ENCODE measurements at places on chromosomes 16 and 17.
A peak's percentile ranks its signal among the peaks of the same experiment; 100 is the strongest.

DNA sequence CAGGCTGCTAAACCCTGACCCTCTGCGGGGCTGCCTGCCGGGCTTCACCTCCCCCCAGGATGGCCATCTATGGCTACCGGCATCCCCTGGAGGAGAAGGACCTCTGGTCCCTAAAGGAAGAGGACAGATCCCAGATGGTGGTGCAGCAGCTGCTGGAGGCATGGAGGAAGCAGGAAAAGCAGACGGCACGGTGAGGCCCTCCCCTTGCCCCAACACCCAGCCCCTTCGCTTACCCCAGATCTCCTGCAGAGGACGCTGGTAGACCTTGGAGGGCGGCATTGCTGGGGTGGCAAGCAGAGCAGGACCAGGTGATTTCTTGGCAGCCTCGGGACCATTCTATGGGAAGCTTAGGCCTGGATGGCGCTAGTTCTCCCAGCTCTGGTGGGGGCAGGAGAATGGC lies 24.5 kb downstream of the ABCC3 start:
- DNase-seq = no peak

DNA sequence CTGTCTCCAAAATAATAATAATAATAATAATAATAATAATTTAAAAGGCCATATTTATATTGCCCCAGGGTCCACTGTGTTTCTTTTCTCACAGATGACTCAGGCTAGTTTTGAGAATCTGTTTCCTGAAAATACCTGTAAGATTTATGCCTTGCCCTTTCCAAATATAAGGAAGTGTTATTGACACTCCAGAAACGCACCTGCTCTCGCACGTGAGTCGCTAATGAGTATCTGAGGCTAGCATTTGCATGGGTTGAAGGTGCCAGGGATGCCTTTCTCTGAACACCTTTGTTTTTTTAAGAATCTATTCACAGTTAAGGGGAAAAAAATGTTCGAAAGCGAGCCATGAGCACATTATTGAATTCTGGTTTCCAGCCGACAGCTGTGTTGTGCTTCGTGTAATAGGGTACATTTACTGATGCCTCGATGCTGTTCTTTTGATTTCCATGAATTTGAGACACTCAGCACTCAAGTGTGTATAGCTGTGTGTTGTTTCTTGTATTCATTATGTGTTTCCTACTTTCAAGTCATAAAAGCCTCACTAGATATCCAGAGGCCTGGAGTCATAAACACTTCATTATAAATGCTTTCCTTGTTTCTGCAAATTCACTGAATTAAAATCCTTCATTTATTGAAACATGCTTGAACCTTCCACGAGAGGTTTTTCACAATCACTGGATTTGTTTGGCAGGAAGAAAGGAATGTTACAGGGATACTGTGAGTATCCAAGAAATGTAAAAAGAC lies 45.0 kb upstream of the NOL11 start:
- no peak for DNase-seq

DNA sequence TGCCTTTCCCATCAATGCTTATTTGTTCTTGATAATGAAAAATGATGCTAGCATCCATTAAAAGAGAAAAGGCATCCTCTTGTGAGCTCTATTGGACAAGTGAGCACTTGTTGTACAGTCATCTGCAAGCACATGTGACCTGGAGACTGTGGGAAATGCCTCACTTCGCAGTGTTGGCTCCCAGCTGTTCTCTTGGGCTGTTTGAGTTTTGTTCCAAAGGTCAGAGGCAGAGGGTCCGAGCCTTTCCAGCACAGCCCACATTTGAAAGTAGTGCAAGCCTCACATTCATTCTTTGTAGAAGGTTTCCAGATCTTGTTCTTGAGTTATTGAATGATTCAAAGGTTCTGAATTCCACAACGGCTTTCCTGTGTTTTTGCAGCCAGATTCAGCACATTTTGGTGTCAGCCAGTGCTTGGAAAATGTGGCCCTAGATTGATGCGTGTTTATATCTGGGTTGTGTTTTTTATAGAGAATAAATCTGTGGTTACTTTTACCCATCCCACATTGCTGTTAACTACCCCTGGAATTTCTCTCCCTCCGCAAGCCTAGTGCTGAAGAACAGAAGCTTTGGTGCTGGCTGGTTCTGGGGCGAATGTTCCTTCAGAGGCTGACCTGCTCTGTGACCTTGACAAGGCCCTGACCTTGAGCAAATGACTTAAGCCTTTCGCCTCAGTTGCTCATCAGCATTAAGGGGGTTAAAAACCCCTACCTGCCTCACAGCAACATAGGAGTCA lies 49.8 kb downstream of the CDH1 start:
- no peak for DNase-seq

DNA sequence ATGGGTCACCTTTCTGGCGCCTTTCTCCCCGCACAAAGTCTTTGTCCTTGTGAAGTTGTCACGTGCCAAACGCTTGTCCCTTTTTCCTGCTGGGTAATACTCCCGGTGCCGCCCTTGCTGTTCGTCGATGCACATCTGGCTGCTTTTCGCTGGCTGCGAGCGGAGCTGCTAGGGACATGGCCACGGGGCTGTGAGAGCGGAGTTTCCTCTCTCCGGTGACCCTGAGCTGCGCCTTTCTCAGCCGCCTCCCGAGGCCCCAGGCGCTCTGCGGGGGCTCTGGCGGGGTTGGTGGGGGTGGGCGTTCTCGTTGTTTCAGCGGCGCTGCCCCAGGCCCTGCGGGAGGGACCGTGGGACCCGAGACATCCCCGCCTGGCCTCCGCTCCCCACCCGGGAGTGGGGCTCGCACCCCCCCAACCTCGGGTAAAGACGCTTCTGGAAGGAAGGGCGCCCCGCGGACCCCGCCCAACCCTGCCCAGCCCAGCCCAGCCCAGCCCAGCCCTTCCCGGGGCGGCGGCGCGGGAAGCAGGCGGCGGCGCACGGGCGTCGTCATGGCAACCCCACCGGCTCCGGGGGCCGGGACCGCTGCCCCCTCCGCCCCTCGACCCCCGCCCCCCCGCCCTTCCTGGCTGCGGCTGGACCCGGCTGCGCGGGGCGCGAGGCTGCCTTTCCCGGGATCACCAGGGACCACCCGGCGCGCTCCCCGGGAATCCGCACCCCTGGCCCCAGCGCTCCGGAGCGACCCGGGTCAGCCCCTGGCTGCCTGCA lies 12.3 kb downstream of the CHMP6 start:
- no peak for DNase-seq

DNA sequence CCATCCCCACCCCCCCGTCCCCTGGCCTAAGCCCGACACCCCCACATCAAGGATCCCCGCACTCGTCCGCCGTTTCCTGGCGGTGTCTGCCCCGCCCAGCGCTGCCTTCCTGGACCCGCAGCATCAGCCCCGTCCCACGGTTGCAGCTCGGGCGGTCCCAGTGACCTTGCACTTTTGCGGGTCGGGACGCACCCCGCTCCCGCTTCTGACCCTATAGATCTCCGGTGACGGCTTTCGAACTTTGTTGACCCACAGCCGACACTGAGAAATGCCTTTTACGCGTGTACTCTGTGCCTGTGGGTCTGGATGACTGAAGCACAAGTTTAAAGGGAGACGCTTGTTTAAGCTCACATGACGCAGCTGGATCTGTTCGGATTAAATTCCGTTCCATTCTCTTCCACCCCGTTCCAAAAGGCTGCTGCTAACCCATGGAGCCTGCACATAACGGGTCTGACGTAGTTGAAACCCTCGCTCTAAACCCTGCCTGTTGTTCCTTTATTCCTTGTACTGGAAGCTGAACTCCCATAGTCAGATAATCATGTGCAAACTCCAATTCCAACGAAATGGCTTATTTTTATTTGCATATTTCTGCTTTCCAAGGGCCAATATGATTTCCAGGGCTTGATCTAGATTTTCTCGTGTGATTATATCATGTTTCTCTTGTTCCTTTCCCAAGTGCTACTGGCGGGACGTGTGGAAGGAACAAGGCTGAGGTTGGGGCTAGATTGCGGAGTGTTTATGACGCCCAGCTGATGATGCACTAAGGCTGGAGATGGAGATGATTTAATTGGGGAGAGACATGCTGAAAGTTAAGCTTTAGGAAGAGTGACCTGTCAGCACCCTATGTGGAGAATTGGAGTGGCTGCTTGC lies 834 bp downstream of the FLYWCH1 start:
- DNase-seq = peak; percentile 31

- no peak for DNase-seq
Observed at GRCh38 chr16:66525396-66526180, 24.3 kb downstream of the TK2 start.

Measured in stimulated activated CD4-positive, alpha-beta T cell treated with anti-CD3 and anti-CD28 coated beads, TNF-alpha, amount 100 ng/mL, for 24 hours (primary cell).